ENCODE measurements at places on chromosomes 12 and 14. TPM values are rescaled to one million over a fixed set of nuclear protein-coding genes. Genes with fewer than 3 reads are reported as not detected.

DNA sequence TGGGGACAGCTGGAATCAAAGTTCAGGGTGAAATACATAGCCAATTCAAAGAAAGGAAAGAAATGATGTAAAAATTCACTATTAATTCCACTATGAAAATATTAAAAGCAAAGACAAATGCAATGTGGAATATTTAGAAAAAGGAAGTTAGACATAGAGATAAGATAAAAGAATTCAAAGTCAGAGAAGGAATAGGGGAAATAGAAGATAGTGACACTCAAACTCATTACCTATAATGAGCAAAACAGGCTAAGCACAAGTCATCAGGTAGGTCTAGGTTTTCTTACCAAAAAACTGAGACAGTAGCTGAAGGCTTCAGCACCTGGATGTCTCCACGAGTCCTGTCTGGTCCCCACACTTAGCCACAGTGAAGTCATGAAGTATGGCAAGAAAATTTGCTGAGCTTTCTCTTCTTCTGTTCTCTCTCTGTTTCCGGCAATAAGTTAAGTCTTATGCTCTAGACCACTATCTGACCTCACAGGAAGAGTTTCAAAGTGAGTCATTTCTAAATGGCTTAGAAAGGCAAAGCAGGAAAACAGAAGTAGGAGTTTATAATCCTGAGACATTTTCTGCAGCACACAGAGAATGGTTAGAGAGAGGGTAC, at the start of gene C3AR1:
Gene C3AR1 (minus strand): TSS at position 369 of the 604 bp plus-strand sequence. CDS start 6,174 bp downstream, outside the sequence.
- DNase-seq, result peak; percentile 71

TRHDE gene
- 1.2 TPM for total RNA-seq

GRCh38 chr12:99997806-99998205, 13.1 kb upstream of the ANKS1B start:
- DNase-seq, result no peak

- DNase-seq, result peak; percentile 3
These were observed 586 bp downstream of the TTC6 start for GRCh38 chr14:37595809-37596621.

CLEC2B gene
- total RNA-seq, result 53.2 TPM

GRCh38 chr12:15146585-15146984, 74.6 kb downstream of the RERG start:
- DNase-seq, result no peak

DNA sequence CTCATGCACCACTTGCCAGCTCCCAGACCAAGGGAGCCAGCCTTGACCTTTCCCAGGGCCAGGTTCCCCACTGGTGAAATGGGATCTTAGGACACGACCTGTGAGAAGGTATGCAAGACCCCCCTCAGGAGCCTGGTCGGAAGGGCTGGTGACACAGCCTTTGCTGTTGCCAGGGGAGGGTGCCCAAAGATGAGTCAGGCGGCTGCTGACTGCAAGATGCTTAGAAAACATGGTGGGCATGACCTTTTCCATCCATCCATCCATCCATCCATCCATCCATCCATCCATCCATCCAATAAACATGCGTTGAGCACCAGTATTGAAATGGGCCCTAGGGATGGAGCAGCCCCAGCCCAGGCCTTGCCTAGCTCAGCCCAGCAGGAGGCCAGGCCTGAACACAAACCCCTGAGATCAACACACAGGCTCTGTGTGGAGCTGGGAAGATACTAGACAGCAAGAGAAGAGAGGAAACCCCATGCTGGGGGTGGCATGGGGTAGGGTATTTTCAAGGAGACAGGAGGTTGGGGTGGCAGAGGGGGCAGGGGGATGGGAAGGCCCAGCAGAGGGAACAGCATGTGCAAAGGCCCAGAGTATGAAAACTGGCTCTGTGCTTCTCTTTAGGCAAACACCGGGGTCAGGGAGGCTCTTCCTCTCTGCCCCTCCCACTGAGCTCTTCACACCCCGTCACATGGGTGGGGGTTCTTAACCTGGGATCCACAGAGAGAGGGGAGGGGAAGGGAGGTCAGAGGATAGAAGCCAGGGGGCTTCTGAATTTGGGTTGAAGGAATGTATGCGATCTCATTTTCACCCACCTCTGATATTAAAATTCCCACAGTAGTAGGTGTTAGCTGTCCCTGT, 26.2 kb upstream of the YY1 start:
- DNase-seq, result no peak

GRCh38 chr14:76151398-76152332, at the start of gene GPATCH2L:
Gene GPATCH2L (plus strand): TSS chr14:76151922. CDS start chr14:76154364, 2,442 bp downstream.
- DNase-seq, result peak; percentile 86

DNA sequence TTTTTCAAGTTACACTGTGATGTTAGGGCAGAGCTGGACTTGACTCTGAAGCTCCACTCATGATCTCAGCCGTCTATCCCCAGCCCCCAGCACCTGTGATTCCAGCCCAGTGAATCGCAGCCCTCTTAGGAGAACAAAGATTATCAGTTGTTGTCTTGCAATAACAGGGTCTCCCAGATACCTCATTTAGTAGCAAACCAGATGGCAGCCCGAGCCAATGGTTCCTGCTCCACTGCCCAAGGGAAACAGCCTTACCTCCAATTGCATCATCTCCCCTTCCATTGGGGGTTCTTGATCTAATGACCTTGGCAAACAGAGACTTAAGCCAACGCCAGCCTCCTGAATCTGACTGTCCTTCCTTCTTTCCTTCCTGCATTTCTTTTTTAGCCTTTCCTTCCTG, 371.2 kb downstream of the BCL11B start:
- no peak for DNase-seq

GRCh38 chr12:106101803-106102202, 37.0 kb downstream of the NUAK1 start:
- DNase-seq, result no peak

MYH6 gene
- total RNA-seq, result not detected

FZD10 gene
- not detected for total RNA-seq

GRCh38 chr14:36682338-36682737, 20.7 kb downstream of the PAX9 start:
- DNase-seq, result no peak

- DNase-seq, result peak; percentile 63
These were observed 181.3 kb downstream of the ITPR2 start for GRCh38 chr12:26651566-26652188.

DNA sequence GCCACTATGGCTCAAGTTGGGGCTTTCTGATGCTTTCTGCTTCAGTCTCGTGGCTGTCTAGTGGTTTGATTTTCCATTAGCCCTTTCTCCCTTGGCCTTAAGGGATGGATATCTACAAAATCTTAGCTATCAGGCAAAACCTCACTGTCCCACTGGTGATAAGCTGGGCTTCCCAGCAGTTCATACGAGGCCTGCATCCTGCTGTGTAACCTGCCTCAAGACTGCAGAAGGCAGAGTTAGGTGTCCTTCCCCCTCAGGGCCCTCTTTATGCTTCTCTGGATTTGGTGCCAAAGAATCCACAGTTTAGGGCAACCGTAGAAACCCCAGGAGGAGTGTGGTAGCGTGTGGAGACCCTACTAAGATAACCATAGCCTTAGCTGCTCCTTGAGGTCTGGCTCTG, 38.9 kb downstream of the ETV6 start:
- DNase-seq, result no peak

DNA sequence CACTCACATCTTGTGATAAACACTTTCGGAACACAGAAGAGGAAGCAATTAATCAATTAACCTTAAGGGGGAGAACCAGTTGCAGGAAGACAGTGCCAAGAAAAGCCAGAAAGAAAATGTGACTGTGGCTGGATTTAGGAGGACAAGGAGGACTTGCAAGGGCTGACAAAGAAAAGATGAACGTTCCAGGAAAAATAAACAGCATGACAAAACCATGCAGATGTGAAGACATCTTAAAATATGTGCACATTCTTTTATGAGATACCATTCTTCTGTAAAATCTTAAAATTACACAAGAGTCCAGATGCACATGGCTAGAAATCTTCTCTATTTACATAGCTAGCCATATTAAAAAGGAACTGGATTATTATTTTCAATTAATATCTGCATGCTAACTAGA, 33.4 kb downstream of the KITLG start:
- DNase-seq, result no peak

ATF1 gene
- 19.8 TPM for total RNA-seq

- no peak for DNase-seq
These were observed 629 bp downstream of the FBRSL1 start for GRCh38 chr12:132490422-132491137.

DNA sequence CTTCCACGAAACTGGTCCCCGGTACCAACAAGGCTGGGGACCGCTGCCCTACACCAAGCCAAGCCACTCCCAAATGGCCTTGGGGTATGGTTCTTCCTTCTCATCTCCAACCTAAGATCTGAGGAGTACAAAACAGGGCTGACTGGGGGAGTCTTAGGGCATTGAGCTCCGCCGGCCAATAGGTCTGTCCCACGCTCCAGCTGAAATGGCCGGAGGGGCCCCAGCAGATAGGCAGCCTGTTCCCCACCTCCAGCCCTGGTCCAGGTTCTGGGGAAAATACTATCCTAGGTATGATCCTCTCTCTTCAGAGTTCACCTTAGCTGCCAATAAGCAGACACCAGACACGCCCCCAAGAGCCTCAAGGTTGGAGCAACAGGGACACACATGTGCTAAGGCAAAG, 90.2 kb downstream of the ACTN1 start:
- DNase-seq, result no peak

VDR gene
- total RNA-seq, result 22.9 TPM

DNA sequence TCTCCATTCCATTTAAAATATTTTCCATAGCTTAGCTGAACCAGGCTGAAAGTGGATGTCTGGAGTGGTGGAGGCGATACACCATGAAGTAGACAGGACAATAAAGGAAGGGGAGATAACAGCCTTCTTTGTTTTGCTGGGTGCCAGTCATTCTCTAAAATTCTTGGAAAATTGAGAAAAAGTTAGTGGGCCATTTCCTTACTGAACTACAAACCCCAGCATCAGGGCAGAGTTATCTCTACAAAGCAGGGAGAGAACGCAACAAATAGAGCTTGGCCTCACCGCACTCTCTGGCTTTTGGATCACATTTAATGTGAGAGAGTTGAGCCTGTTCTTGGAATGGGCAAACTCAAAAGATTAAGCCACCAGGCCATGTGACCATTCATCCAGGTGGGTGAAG, 41.2 kb upstream of the LRRC10 start:
- DNase-seq, result no peak

GRCh38 chr14:73460691-73461127, 2.4 kb upstream of the NUMB start:
- peak; percentile 62 for DNase-seq

GRCh38 chr12:19288603-19289244, 150.6 kb upstream of the AEBP2 start:
- DNase-seq, result peak; percentile 36

OVCH1 gene
- total RNA-seq, result not detected

- DNase-seq, result no peak
These were observed 80.8 kb downstream of the MYRFL start for GRCh38 chr12:69905801-69906200.

- no peak for DNase-seq
These were observed 6.5 kb downstream of the CCDC60 start for GRCh38 chr12:119341020-119341419.

SLC25A47 gene
- not detected for total RNA-seq

- DNase-seq, result no peak
These were observed 1.1 kb downstream of the ANKS1B start for GRCh38 chr12:99983456-99984258.

- no peak for DNase-seq
These were observed 10.2 kb upstream of the PRMT8 start for GRCh38 chr12:3480764-3481163.

NRXN3 gene
- 0.24 TPM for total RNA-seq

OTOGL gene
- total RNA-seq, result 0.20 TPM

DNA sequence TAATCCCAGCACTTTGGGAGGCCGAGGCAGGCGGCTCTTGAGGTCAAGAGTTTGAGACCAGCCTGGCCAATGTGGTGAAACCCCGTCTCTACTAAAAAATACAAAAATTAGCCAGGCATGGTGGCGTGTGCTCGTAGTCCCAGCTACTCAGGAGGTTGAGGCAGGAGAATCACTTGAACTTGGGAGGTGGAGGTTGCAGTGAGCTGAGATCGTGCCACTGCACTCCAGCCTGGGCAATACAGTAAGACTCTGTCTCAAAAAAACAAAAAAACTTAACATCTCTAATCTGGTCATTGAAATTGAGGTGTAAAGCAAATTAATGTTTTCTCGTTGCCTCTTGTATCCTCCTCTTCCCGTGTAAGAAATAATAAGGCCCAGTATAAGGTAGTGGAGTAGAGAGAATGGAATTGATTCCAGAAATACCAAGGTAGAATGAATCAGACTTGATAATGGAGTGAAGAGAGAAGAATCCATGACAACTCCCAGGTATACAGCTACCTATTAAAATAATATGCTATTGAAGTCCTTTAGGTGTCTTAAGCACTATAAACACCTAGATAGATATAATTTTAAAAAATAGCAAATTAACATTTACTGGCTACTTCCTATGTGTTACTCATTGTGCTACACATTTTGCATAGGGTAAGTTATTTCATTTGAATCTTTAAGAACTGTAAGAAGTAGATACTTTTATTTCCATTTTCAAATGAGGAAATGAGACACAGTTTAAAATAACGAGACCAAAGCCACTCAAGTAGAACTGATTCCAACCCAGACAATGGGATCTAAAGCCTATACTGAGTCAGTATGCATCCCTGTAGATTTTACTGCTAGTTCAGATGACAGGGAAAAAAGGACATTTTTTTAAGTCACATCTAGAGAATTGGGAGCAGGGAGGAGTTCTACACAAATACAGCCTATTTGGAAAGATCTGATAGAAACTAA, 23.2 kb downstream of the RAP1B start:
- no peak for DNase-seq

PPFIA2 gene
- total RNA-seq, result 0.20 TPM

MAP1LC3B2 gene
- 0.48 TPM for total RNA-seq

GRCh38 chr12:132747896-132748295, 13.7 kb downstream of the ANKLE2 start:
- no peak for DNase-seq

- no peak for DNase-seq
These were observed 58.5 kb downstream of the RBM19 start for GRCh38 chr12:113907446-113908180.

DNA sequence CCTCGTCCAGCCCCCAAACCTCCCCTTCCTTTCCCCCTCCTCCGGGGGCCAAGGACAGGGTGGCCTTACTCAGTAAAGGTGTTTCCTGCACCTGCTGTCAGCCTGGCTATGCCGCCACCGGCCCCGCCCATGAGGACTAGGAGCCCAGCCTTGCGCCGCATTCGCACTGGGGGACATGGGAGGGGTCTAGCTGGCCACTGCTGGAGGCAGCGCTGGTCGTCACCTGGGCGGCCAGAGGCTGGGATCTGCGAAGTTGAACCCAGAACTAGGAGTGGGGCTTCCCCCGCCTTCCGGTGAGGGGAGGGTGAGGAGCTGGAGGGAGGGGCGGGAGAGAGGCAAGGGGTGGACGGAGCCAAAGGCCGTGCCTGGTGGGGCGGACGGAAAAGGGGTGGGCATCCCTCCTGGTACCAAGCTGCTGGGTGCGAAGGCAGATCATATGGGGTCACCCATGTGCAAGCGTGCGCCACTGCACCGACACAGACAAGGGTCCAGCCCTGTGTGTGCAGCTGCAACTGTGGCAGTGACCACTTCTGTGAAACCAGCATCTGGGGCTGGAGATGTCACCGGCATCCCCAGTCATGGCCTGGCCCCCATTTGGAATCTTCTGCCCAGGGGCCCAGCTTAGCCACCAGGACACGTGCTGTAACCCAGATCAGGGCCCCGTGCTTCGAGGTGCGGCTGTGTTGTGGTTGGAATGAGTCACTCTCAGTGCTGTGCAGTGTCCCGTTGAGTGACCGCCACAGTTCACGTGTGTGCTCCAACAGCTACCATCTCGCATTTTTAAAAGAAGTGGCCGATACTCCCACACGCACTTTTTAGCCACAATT, 8.5 kb downstream of the AMN start:
- peak; percentile 84 for DNase-seq
